HCT116 (cell line): ENCODE measurements at places on chromosomes 5 and 9.

GRCh38 chr5:54651482-54652076, 134.0 kb downstream of the SNX18 start:
- no peak for DNase-seq

DNA sequence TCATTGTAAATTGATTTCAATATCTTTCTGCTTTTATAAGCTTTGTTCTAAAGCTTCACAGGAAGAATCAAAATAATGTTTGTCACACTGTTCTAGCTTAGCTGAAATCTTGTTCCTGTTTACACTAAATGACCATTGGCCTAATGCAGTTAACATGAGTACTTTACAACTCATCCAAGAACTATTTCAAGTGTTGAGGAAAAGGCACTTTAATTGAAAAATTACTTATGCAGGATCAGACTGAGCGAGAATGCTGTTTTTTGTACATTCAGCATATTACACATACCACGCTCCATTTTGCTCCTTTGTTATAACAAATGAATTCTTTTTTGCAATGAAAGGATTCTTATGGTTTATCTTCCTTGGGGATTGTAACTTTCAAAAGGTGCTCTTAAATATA, 22.4 kb upstream of the SMIM15 start:
- DNase-seq, result no peak

GRCh38 chr9:99660191-99660636, 161.5 kb upstream of the NR4A3 start:
- DNase-seq, result no peak

GRCh38 chr5:141800617-141801016, 77.6 kb downstream of the PCDH1 start:
- DNase-seq, result no peak

DNA sequence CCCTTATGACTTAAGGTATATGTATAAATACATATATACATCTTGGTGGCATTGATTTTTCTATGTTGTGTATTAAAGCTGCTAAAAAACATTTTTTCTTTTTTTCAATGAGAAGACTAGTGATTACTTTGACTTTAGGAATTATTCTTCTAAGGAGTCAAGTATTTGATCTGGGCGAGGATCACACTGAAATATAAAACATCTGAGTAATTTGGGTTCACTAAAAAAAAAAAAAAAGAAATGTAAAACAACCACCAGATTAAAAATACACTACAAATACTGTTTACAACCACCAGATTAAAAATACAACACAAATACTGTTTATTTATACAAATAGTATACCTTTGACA, 9.0 kb downstream of the UBAP1 start:
- no peak for DNase-seq

DNA sequence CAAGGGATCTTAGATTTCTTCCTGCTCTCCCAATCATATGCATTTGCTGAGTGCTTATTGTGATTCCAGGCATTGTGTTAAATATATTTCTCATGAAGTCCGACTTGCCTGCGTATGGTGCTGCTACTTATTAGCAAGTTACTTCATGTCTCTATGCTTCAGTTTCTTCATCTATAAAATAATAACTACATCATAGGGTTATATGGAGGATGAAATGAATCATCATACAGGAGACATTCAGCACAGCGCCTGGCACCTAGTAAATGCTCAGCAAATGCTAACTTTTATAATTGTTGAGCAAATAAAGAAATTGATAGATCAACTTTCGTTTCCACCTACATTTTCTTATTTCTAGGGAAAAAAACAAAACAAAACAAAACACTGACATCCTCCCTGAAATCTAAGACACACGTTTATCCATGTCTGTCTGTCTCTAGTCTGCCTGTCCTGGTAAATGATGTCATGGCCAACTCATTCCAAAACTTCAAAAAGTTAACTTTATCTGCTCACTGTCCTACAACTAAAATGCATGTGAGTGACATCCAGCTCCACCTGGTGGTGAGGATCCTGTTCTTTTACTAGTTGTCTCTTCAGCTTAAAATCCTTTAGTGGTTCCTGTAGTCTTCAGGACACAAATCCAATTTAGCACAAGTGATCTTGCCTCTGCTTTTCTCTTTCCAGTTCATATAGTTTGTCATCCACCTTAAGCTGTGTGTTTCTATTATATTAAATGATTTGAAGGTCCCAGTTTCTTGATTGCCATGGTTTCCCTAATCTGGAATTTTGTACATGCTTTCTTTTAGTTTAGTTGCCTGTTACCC, 27.7 kb downstream of the PPP3R2 start:
- peak; percentile 22 for DNase-seq

- no peak for DNase-seq
These were observed 1.5 kb upstream of the TTC39B start for GRCh38 chr9:15308511-15308910.

- no peak for DNase-seq
These were observed 11.6 kb upstream of the CEL start for GRCh38 chr9:133050142-133050541.

- DNase-seq, result no peak
These were observed 818.0 kb upstream of the ZNF608 start for GRCh38 chr5:125564317-125564975.

DNA sequence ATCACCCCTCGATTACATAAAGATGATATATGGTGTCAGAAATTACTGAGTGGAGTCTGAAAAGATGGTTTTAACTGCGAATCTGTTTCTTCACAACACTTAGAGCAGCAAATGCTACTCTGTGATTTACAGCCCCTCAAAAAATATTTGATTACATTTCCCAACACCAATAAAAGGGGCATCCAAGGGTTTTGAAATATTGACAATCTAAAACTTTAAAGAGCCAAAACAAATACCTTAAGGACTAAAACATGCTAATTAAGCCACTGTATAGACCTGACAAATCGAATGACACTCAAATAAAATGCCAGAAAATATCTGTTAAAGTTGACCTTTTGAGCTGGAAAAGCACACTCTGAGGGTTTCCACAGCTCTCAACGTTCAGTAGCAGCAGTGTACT, 73.2 kb downstream of the ELAVL2 start:
- DNase-seq, result no peak

- no peak for DNase-seq
These were observed 220.6 kb upstream of the EDIL3 start for GRCh38 chr5:84605241-84605640.

GRCh38 chr5:170235876-170236864, 3.4 kb downstream of the C5orf58 start:
- no peak for DNase-seq

- DNase-seq, result no peak
These were observed 37.4 kb downstream of the KCNIP1 start for GRCh38 chr5:170541146-170541769.

GRCh38 chr5:157669701-157670097, 1.6 kb upstream of the C5orf52 start:
- no peak for DNase-seq

- peak; percentile 89 for DNase-seq
These were observed 63.5 kb downstream of the C9orf50 start for GRCh38 chr9:129557192-129558036.

GRCh38 chr5:161851691-161852299, 3.9 kb downstream of the GABRA1 start:
- no peak for DNase-seq

DNA sequence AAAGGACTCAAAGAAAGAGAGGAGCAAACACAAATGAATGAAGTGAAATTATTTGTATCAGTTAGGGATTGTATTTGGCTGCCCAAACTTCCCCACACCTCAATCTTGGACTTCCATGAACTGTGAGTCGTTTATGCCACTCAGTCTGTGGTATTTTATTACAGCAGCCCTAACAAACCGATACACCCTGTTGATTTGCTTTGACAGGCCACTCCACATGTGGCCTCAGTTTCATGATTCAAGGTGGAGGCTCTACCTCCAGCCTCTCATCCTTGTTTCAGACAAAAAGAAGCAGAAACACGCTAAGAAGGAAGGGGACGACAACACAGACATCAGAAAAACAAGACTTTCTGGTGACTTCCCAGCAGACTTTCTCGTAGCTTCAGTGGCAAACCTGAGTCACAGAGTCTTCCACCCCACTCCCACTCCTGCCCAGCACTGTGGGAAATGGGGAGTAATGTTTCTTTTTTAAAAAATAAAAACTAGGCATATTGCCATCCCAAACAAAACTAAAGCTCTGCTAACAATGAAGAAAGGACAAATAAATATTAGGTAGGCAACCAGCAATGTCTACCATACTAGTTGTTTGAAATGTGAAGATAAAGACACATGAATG, 52.2 kb upstream of the ABCA1 start:
- no peak for DNase-seq

DNA sequence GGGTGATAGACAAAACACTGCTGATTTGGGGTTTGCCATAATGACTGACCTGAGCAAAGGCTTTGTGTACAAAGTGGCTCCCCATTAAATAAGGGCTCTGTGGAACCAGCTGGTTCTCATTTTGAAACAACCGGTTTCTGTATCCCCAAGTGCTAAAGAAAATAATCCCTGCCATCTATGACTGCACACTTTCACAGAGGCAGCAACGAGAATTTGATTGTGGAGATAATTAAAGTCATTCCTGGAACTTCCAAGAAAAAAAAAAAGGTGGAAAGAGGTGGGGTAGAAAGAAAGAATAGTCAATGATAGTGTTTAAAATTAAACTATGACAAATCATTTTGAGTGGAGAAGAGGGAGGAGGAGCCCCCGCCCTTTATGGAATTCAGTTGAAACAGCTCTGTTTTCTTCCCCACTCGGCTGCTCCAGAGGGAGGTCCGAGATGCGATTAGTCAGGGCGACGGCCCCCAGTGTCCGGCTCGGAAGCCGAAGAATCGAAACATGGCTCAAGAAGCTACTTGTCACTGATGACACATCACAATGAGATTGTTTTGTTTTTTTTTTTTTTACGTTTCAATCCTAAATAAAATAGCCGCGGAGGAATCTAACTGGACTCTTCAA, 38.4 kb downstream of the EBF1 start:
- DNase-seq, result no peak

DNA sequence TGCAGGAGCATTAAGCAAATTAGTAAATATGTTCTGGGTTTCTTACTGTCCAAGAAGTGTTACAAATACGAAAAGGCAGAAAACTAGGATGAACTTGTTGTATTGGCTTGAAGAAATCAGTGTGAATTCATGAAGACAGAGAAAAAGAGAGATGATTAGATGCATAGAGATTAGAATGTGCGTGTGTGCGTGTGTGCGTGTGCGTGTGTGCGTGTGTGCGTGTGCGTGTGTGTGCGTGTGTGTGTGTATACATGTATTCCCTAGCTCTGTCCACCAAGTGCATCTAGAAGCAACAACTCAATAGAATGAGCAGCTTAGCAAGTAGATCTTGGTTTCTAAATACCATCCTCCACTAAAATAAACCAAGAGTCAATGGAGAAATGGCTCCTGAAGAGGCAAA, 41.5 kb downstream of the SMIM23 start:
- no peak for DNase-seq

- DNase-seq, result no peak
These were observed 34.1 kb upstream of the EFNA5 start for GRCh38 chr5:107704681-107705401.

DNA sequence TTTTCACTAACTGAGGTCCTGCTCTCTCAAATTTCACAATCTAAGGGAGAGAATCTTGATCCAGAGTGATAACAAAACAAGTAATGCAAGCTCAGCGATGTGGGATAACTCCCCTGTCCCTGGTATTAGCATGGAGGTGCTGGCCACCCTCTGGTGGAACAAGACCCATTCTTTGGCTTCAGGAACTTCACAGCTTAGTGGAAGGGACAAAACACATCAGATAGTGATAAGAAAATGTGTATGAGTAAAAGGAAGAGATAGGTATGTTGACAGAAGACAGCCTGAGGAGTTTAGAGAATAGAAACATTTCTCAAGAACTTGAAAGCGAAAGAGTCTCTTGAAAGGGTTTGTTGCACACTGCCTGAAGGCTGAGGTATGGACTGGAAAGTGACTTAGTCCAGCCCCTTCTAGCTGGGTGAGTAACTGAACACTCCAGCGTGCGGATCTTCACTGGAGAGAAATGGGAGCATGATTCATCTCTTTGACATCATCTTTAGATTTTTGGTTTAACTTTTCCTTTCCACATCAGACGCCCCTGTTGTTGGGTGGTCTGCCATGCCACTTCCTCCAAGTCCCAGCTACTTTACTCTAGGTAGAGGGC, 25.4 kb upstream of the ZSWIM6 start:
- DNase-seq, result no peak

- DNase-seq, result no peak
These were observed 417.8 kb downstream of the TMEM161B start for GRCh38 chr5:87850843-87851242.

GRCh38 chr5:138637256-138637655, 62.1 kb upstream of the HSPA9 start:
- DNase-seq, result no peak

DNA sequence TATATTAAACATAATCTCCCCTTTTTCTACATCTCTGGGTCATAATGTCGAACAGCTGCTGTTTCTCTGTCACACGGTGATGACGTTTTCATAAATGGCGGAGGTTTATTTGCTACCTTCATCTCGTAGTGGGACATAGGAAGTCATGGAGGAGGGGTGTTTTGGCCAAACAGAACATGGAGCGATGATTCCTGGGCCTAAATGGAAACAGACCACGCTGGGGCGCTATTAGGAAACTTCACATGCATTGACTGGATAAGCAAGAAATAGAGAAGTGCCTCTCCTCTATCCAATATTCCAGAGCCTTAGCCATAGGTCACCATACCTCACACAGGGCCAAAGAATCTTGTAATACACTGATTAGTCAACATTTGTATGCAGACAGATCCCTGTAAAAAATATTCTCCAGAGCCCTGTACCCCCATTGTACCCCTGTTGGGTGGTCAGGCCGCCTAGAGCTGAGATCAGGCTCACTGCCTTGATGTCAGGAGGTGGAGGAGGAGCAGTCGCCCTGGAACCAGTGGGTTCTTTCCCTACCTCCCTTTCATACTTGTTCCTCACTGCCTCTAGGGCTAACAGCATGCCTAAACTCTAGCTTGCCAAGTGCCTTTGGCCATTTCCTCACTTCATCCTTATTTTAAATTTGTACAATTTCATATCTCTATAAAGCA, 77.8 kb upstream of the SPIN1 start:
- no peak for DNase-seq

DNA sequence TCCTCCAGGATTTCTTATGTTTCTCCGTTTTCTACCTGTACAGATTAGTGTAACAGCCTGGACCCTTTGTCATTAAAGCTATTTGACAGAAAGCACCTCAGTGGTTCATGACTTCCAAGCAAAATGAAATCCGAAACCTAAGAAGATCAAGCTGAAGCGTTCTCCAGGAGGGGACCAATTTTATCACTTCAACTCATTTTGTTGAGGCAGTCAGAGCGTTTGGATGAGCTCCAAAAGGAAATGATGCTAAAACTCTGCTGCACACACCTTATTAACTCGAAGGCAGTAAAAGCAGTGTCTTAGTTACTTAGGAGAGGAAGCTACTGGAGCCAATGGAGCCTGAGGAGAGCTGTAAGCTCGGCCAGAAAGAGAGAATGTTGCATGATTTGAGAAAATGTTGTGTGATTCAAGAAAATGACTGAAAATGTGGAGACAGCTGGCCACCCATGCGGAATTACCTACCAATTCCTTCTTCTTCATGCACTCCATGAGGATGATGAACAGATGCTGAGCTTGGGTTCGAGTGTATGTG, 346.7 kb upstream of the KLF9 start:
- no peak for DNase-seq

DNA sequence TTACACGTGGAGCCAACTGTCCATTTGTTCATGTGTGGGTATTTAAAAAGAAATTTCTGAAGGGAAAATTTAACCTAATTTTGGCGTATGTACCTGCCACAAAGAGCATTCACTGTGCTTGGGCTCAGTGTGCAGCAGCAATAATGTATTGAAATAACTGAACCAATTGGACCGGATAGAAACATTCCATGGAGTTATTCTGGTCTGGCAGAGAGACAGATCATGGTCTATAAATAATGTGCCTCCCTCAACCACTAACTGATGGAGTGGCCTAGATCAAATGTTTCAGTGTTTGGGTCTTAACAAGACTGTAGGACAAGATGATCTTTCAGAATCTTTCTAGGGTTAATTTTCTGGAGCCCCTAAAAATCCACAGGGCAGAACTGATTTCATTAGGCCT, 469.7 kb downstream of the PRELID2 start:
- DNase-seq, result no peak
